ENCODE measurements at places on chromosomes 5 and 9.

DNA sequence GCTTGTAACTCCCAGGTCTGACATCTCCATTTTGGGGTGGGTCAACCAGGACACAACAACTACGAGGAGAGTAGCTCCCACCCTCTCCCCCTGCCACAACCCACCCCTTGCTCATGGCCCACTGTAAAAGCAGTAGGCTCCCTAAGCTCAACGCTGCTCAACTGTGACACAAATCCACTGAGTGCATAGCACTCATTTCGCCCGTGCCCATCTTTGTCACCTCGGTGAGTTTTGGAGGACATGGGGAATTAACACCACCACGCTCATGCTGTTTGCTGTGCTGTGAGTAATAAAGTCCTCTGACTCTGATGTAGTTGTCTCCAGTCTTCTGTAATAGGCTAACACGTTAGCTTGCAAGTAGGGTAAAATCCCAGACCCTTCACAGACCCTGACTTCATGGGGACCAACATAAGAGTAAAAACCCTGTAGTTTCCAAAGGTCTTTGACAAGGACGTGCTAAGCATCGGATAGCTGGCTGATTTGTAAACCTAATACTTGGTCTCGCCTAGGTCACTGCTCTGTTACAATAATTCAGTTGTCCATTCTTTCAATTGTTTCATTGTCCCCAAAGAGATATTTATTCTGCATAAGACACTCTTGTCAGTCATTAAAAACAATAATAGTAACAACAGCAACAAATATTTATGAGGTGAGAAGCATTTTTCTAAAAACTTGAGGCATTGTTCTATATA is 7.7 kb downstream of the PLGRKT start:
- DNase-seq, result no peak

GRCh38 chr5:112684737-112685136 is 52.9 kb upstream of the APC start:
- DNase-seq, result no peak

DNA sequence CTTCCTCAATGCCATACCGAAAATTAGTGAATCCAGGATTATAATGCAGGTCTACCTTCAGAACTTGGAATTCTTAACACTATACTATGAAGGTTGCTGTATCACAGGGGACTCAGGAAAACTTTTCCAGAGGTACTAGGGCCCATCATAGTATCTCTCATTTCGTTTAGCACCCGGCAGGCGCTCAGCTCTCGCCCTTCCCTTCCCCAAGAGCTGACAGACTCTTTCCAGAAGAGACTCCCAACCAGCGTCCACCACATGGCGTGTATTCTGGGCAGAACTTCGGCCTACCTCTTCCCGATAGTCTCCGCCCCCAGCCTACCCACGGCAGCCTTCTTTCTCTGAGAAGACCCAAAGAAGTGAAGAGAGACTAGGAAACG is 271 bp downstream of the NOL8 start:
- DNase-seq, result no peak

DNA sequence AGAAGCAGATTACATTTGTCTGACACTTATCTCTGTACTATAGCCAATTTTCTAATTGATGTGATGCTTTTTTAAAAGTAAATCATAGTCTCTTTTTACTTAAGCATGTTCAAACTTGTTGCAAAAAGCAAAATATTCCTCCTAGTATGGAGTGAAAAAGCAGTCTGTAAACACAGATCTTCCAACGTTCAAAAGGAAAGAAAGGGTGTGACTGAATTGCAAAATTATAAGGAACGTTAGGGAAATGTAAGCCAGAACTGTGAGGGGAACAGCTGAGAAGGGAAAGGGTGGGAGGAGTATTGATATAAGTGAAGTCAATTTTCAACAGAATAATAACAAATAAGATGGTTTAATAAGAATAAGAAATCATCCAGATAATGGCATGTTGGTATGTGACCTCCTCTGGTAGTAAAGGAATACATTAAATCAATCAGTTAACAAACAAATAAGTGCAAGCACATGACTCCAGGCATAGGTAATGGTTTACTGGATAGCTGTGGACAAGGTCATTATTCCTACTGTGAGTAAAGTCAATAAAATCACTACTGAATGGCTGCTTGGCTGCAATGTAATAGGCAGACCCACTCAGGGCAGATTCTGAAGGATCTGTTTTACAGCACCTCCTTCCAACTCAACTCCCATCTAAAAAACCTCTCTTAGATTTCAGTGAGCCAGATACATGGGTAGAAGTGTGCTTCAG is 239.1 kb upstream of the NMUR2 start:
- no peak for DNase-seq

- DNase-seq, result no peak
Measured at GRCh38 chr5:123091298-123092222, 2.5 kb downstream of the PRDM6 start.
